ENCODE measurements at places on chromosomes 6 and 20.

DNA sequence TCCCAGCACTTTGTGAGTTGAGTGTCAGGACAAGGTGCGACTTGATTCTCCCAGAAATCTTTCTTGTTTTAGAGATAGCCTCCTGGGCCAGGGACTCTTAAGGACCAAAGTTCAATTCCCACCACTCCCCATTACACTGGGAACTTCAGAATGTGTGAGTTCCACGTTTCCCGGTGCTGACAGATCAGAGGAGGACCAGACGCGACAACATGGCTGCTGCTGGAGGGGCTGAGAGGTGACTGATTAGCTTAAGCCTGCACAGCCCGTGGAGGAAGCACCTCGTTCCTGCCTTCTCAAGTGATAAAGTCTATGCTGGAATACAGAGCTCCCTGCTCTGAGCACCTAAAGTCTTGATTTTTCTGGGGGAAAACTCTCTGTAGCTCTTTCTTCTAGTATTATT, 175.2 kb upstream of the FERMT1 start:
- DNase-seq: no peak

GRCh38 chr6:52998603-52999002, 3.5 kb upstream of the GSTA4 start:
- no peak for DNase-seq

- DNase-seq: no peak
These were observed 11.1 kb downstream of the RRAGD start for GRCh38 chr6:89400912-89401399.

GRCh38 chr6:51411496-51412125, 592.9 kb downstream of the TFAP2B start:
- no peak for DNase-seq

DNA sequence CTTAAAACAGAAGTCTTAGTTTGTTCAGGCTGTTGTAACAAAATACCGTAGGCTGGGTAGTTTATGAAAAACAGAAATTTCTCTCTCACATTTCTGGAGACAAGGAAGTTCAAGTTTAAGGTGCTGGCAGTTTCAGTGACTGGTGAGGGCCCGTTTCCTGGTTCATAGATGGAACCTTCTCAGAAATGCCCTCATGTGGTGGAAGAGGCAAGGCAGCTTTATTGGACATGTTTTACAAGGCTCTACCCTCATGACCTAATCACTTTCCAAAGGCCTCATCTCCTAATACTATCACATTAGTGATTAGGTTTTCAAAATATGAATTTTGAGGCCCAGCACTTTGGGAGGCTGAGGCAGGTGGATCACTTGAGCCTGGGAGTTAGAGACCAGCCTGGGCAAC, 2.4 kb downstream of the HEBP2 start:
- no peak for DNase-seq

GRCh38 chr20:63441136-63442099, 31.0 kb downstream of the KCNQ2 start:
- no peak for DNase-seq

- DNase-seq: no peak
These were observed 17.0 kb upstream of the CST3 start for GRCh38 chr20:23654717-23655116.

- no peak for DNase-seq
These were observed 94.1 kb downstream of the CDH22 start for GRCh38 chr20:46213946-46214823.

DNA sequence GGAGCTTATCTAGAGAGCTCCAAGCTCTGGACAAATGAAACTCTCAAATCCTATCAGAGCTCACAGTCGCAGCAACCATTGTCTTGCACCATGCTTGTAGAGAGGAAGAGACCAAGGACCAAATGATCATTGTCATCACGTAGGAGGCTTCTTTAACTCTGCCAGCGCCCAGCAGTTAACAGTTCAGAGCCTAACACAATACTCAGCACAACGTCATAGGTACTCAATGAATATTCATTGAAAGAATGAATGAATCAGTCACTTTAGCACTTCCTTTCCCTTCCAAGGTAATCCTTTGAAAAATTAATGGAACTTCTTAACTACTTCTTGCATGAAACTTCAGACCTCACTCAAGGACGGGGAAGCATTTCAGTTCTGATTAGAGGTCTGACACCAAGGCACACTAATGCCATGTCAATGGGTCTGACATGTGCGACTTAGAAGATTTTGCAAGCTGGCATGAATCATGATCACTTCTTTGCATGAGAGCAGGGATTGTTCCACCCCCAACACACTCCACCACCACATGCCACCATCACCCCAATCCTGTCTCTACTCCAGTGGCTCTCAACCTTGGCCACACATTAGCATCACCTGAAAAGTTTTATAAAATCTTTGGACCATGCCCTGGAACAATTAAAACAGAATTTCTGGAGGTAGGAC, 45.1 kb downstream of the KHDC1L start:
- no peak for DNase-seq

GRCh38 chr6:85612690-85613474, 19.2 kb upstream of the SNX14 start:
- no peak for DNase-seq

Data from NCI-H510A treated with DMSO at 0.1 percent for 48 hours (cell line).